Caki2 (cell line): ENCODE measurements at places on chromosomes 16 and 17.

DNA sequence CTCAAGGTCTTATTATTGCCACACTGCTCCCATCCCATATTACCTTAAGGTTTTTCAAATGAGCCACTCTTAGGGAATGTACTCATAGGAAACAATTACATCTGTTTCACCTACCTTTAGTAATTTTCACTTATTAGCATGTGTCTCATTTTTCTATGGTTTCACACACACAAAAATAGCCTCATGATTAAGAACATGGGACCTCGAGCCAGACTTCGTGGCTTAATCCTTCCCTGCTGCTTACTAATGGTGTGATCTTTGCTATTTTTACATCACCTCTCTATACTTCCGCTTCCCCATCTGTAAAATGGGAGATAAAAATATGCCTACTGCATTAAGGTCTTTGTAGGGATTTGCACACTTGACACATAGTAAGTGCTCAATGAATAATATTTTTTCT lies 38.5 kb downstream of the OTOA start:
- DNase-seq = no peak

GRCh38 chr17:1714427-1714979 lies 4.3 kb upstream of the TLCD2 start:
- peak; percentile 91 for DNase-seq

DNA sequence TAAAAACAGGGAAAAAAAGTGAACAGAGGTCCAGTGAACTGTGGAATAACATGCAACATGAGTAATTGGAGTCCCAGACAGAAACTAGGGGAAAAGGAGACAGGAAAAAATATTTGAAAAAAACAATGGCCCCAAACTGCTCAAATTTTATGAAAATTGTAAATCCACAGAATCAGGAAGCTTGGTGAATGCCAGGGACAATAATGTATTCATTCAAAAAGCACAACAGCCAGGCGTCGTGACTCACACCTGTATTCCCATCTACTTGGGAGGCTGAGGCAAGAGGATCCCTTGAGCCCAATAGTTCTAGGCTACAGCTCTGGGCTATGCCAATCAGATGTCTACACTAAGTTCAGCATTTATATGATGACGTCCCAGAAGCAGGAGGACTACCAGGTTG lies 23.7 kb downstream of the NCOR1 start:
- no peak for DNase-seq

GRCh38 chr17:3961564-3962047 lies 2.6 kb downstream of the ATP2A3 start:
- DNase-seq = no peak

- DNase-seq = peak; percentile 18
These were observed 38.2 kb upstream of the IL21R start for GRCh38 chr16:27363797-27364196.

GRCh38 chr16:17555176-17555575 lies 84.4 kb upstream of the XYLT1 start:
- peak; percentile 5 for DNase-seq

- DNase-seq = no peak
These were observed 62.6 kb downstream of the BANP start for GRCh38 chr16:88013766-88014251.

DNA sequence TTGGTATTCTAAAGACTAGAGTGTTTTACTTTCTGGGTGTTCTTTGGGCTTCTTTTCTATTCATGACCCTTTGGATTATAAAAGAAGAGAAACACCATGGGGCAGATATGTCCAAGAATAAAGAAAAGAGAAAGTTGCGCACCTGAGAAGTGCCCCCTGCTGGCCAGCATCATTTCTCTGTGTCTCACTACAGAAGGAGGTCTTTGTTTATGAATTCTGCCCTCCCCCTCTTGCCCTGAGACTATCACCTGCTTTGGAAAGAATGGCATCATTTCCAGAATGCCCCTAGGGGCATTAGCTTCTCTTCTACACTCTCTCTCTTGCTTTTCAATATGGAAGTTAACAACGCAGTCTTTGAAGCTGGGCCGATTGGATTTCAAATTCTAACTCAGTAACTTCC lies 45.0 kb downstream of the CDH13 start:
- DNase-seq = no peak

- no peak for DNase-seq
These were observed 35.2 kb upstream of the MLYCD start for GRCh38 chr16:83863682-83864081.

- DNase-seq = no peak
These were observed at the start of gene LASP1NB for GRCh38 chr17:38925263-38925995. Gene LASP1NB, plus strand, starts transcription at chr17:38925614.
